ENCODE measurements at places on chromosomes 4 and X. TPM values are rescaled to one million over a fixed set of nuclear protein-coding genes. Genes with fewer than 3 reads are reported as not detected.

Gene CTPS2
- 35.2 TPM for polyA plus RNA-seq

- DNase-seq: no peak
Measured at GRCh38 chrX:51316271-51316670, 16.4 kb upstream of the NUDT10 start.

Gene PCSK1N
- 13.2 TPM for polyA plus RNA-seq

- DNase-seq: no peak
Measured at GRCh38 chr4:88435987-88436693, 20.8 kb upstream of the HERC5 start.

Gene CHIC2
- polyA plus RNA-seq: 32.6 TPM

DNA sequence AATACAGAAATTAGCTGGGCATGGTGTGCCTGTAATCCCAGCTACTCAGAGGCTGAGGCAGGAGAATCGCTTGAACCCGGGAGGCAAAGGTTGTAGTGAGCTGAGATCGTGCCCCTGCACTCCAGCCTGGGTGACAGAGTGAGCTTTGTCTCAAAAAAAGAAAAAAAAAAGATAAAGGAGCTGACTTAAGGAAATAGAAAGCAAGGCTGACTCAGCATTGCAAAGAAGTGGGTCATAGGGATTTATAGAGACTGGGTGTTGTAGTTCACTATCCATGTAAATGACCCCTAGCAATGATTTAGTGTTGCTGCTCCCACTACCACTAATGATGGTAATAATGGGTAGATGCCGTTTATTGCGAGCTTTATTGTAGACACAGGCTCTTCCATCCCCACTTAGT is 47.6 kb downstream of the ADD1 start:
- DNase-seq: no peak

Gene ARHGAP36
- not detected for polyA plus RNA-seq

DNA sequence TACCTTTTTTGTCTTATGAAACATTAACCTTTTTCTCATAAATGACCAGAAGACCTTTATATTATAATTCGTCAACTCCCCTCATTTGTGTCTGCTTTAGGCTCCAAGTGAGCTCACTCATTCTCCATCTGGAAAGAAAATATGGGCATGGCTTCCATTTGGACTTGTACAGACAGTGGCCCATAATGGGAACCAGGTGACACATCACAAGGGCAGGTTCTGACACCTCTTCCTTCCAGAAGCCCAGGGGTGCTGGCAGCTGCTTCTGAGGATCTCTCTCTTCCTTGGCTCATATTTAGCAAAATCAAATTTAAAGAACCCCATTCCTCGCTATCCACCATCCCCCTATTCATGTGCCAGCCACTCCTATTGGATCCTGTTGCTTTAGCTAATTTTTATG is 69.6 kb downstream of the CD38 start:
- no peak for DNase-seq

GRCh38 chr4:187656959-187657358 is 338.6 kb upstream of the ZFP42 start:
- DNase-seq: no peak

DNA sequence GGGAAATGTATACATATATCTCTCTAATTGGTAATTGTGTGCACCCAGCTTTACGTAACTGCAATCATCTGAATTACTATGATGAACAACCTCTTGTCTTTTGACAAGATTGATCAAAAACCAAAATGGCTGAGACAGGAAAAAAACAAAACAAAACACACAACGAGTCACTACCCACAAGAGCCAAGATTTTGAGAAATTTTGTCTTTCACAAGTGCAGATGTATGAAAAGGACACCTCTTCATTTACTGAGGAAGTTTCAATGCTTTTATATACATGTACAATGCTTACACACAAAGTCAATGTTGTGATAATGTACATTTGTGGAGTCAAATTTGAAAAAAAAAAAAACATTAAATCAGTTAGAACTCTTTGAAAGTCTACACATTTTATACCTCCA is 224.6 kb downstream of the SCFD2 start:
- no peak for DNase-seq

DNA sequence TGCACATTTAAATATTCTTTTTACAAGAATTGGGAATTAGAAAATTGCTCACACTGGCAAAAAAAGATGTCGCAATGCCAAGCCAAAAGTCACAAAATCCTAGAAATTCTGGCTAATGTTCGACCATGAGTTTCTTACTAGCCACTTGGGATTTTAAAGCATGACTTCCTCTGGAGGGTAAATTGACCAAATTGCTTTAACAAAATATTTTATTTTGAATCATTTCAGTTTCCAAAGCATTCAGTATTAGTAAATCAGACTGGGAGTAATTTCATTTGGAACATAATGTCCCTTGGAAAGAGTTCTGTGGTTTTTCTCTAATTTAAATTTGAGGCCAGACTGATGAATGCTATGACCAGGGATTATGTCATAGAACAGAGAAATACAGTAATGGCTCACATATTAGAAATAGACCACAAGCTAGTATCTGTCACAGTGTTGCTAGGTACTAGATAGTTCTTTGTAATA is 7.6 kb upstream of the CXCL5 start:
- no peak for DNase-seq

GRCh38 chr4:57249083-57249482 is 138.9 kb upstream of the IGFBP7 start:
- no peak for DNase-seq

DNA sequence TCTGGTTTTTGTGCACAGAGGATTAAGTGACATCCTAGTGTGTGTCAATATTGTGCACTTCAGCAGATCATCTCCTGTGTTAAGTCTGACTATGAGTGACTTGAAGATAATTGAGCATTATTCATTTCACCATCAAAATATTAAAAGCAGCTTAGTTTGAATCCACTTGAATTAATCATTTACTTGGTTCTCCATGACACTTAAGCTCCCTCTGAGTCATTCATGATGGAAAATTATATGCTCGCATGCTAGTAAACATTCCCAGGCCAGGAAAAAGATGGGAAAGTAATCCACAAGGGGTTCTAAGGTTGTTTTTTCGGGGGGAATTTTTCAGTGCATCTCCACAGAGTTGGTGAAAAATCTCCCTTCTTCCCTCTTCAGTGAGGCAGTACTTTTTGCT is 97.2 kb upstream of the EOLA2 start:
- no peak for DNase-seq

- DNase-seq: no peak
Measured at GRCh38 chr4:85514117-85514516, 39.2 kb downstream of the ARHGAP24 start.

GRCh38 chr4:138404251-138404650 is 162.1 kb upstream of the SLC7A11 start:
- DNase-seq: no peak
